ENCODE measurements at places on chromosomes 3 and 15. TPM values are rescaled to one million over a fixed set of nuclear protein-coding genes. Genes with fewer than 3 reads are reported as not detected.

Gene SCN11A
- 0.08 TPM for total RNA-seq

GRCh38 chr3:8436661-8437287 lies 64.8 kb upstream of the LMCD1 start:
- DNase-seq = no peak

GRCh38 chr3:177538048-177538749 lies 340.9 kb upstream of the TBL1XR1 start:
- DNase-seq = no peak

DNA sequence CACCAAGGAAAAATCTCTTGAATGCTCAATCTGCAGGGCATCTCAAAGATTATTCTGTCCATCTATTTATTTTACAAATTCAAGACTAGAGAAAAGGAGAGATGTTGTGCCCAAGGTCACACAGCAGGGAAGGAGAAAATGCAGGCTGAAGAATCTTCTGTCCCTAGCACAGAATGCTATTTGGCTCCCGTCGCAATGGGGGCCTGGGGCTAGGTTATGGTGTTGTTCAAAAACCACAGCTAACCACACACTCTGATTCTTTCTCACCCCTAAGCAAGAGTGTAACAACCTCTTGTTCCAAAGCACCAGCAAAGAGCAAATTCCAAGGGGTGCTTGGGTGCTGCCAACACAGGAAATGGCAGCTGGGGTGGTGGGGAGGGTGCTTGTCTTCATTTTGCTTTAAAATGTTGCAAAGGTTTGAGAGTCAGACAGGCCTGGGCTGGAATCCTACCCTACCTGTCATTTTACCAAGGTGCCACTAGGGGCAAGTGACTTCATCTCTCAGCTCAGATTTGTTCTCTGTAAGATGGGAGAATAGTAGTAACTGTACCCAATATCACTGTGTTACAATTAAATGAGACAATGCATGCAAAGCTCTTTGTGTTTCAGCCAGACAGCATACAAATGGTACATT lies 112.5 kb downstream of the ADAMTS9 start:
- DNase-seq = no peak

DNA sequence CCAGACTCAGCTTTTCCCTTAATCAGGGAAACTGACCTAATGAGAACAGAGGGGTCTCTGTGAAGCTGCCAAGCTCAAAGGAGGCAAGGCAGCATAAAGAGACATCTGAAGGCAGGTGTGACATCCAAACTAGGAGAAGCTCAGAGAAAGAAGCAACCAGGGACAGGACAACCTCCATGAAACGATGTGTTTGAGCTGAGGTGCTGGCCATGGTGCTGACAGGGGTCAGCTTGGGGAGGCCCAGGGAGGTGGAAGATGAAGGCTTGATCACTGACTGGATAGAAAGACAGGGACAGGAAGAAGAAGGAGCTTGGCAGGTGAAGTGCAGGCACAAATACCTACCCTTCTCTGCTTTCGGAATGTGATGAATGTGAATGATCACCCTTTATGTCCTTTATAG lies 179.5 kb upstream of the NSMCE3 start:
- no peak for DNase-seq

DNA sequence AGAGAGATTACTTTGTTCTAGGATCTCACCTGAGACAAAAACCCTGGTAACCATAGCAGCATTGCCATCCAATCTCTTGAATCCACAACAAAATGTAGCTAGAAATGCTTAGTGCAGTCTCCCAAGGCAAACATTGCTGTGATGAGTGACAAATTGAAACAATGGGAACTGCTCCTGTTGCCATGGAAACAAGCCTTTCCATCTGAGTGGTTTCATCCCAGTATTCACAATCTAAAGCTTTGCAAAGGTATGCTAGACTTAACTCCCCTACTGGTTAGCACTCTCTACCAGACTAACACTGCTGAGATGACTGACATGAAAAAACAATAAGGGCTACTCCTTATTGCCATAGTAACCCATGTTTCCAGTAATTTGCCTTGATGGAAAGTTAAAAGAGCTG lies 172.6 kb upstream of the CNTN3 start:
- no peak for DNase-seq

DNA sequence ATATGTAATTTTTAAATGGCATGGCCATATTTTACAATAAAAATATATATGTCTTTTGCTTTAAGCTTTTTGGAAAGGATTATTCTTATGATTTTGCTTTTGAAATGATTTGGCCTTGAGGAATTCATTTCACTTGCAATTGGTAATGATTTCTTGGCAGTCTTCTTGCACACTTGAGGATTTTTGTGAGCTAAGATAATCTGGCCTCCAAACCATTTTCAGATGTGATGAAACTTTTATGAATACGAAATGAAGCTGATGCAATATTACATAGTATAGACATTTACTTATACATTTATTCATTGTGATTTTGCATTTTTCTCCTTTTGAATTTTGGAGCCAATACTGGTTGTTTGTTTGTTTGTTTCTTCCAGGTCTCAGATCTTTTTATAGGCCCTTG lies 6.4 kb upstream of the SH2D7 start:
- no peak for DNase-seq

Gene GRM7
- 0.08 TPM for total RNA-seq

Gene PARP3
- total RNA-seq = 21.4 TPM
